ENCODE measurements at places on chromosomes 3 and 15. TPM values are rescaled to one million over a fixed set of nuclear protein-coding genes. Genes with fewer than 3 reads are reported as not detected.
A peak's percentile ranks its signal among the peaks of the same experiment; 100 is the strongest.

GRCh38 chr15:71791975-71792374 is 18.4 kb upstream of the NR2E3 start:
- no peak for DNase-seq

- no peak for DNase-seq
Observed at GRCh38 chr15:80184554-80184953, 31.8 kb downstream of the FAH start.

- no peak for DNase-seq
Observed at GRCh38 chr3:20240154-20240883, 54.3 kb upstream of the SGO1 start.

DNA sequence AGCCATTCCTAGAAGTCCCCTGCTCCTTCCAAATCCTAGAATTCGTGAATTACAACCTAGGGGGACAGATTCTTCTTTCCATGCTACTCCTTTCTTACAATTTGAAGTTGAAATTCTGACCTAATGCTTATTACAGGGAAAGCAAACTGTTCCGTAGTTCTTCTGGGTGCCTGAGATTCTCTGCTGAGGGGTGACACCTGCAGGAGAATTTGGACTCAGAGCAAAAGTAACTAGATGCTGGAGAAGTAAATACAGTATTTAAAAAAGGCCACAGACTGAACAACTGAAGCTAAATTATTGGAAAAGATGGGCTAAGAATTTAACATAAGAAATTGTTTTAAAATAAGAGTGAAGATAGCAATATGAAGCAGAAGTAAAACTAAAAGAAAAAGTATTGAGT is 37.9 kb downstream of the ACAD9 start:
- DNase-seq = no peak

The DGKG gene
- total RNA-seq = 0.04 TPM

GRCh38 chr3:120864541-120864940 is 43.5 kb upstream of the STXBP5L start:
- no peak for DNase-seq

DNA sequence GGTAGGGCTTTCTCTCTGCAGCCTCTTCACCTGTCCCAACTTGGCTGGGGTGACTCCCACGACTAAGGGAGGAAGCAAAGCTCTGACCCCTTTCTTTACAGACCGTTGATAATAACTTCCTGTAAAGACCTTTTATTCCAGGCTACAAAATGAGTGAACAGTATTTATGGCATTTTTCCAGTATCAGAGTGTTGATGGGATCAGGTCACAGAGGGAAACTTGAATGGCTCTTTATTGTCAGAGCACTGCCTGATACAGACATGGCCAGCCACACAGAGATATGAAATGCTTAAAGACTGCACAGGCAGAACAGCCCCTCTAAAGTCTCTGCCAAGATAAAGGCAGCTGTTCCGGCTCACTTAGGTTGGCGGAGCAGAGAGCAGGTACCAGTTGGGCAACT is 1033.9 kb upstream of the NR2F2 start:
- no peak for DNase-seq

GRCh38 chr15:101813803-101814534 is 2.0 kb downstream of the OR4F15 start:
- peak; percentile 70 for DNase-seq

DNA sequence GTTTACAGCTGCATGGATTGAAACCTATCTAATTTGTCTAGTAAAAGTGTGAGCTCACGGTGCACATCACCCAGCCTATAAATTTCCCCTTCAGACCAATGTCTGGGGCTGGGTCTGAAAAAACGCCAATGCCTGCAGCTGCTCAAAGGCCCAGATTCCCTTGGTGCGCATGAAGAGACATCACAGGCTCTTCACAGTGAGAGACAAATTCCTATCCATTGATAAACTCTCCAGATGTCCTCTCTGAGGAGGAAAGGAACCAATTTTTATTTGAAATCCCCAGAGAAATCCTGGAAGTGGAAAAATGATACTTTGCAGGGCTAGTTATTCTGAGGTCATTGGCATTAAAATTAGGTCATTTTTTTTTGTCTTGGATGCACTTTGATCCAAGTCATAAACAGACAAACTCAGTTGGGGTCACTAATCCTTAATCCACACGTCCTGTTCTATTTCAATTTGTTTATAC is 360.5 kb downstream of the EPHA3 start:
- DNase-seq = no peak

GRCh38 chr3:116610124-116610523 is 99.5 kb upstream of the TUSC7 start:
- no peak for DNase-seq

DNA sequence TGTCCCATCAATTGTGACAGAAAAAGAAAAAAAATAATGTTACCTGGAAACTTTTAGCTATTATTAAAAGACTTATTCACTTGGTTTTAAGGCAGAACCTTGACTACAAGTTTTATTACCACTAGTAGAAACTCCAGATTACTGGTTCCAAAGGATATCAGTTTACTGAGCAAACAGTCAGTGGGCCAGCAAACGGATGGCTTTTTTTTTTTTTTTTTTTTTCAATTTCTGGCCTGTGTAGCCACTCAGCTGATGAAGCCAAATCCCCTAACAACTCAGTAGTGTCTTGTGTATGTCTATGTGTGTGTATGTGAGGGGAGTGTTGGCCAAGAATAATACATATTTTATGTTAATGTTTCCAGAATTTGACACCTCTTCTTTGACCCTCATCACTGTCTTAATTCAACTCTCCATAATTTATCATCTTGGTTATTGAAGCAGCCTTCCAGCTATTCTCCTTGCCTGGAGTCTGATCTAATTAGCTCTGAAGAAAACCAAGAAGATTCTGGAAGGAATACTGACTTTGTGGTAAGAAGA is 724.9 kb downstream of the NSUN3 start:
- DNase-seq = no peak

DNA sequence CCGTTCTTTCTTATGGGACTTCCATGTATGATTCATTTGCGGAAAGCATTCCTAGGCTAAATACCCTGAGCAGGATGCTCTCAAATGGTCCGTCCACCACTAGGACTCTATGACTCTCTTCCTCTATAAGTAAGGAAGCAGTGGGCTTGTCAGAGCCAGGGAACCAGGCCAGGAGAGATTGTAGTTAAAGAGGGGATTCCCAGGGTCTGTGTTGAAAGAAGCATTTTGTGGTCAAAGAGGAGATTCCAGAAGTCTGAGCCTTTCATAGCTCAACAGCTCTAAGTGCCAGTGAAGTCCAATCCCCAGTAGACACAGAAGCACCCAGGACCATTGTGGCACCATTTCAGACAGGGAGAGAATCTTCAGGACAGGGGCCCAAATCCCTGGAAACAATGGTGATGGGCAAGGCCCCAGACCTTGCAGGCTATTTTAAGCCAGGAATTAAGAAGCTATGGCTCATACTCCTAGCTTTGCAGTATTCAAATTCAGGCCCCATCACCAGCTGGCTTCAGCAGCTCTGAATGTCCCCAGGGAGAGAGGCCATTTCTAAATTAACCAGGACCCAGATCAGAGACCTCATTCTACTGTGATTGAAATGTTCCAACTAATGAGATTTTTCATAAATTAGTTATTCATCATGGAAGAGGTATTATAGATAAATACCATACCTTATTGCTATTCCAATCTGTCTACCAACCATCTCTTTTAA is 81.7 kb downstream of the CD47 start:
- DNase-seq = peak; percentile 61

GRCh38 chr15:70810916-70811578 is 42.9 kb downstream of the LARP6 start:
- DNase-seq = no peak

DNA sequence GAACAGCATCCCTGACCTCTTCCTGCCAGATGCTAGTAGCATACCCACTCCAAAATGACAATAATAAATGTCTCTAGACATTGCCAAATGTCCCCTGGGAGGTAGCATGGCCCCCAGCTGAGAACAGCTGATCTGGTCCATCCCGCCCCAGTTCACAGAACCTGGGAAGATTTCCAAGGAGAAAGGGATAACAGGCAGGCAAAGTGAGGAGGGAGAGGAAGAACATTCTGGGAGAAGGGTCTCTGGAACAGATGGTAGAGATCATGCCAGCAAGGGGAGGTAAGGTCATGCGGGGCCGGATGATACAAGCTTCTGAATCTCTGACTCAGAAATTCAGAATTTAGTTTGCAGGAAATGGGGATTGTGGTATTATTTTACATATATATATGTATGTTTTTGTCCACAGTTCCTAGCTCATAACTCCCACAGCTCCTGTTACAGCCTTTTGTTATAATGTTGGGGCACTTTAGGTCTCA is 192.7 kb downstream of the SUCLG2 start:
- no peak for DNase-seq

- DNase-seq = no peak
Observed at GRCh38 chr3:132638706-132639105, 20.9 kb downstream of the ACAD11 start.

GRCh38 chr15:74768099-74768770 is 13.6 kb upstream of the CSK start:
- DNase-seq = no peak

The DISP2 gene
- 2.2 TPM for total RNA-seq

The BSN gene
- 2.7 TPM for total RNA-seq

The FRMD5 gene
- total RNA-seq = 9.9 TPM

GRCh38 chr15:79090487-79091203 is at the start of gene RASGRF1:
RASGRF1 (minus strand) TSS chr15:79090780; CDS start chr15:79090498, 282 bp downstream.
- no peak for DNase-seq

GRCh38 chr3:180802837-180803236 is 109.6 kb upstream of the FXR1 start:
- no peak for DNase-seq

The SENP5 gene
- 25.2 TPM for total RNA-seq

DNA sequence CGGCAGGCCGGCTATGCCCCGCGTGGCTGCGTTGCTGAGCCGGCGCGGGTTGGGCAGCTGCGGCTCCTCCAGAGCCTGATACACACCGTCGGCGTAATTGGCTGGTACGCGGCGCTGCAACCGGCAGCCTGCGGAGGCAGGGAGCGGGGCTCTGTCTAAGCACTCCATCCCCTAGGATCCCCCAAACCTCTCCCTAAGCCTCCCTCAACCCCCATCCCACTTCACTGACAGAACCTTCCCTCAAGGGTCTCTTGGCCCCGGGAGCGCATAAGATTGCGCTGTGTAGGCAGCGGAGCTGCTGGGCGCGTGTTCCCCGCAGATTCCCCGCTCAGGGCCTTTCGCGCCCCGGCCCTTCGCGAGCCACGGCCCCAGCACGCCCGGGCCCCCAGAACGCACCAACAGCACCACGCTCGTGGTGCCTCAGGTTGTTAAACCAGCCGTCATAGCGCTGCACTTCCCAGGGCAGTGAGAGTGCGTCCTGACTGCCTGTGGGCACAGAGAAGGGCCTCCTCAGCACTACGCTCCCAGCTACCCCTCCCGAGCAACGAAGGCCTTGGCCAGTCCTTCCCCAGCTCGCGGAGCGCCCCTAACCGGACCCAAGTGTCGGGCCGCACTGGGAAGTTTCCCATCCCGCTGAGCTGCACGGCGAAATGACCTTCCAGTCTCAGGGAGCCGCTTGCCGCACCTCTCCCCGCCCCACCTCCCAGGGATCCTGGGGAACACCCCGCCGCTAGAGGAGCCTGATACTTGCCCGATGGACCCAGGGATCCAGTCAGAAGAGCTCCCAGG is 1.2 kb downstream of the DUOX2 start:
- no peak for DNase-seq

The ARIH1 gene
- total RNA-seq = 54.9 TPM

DNA sequence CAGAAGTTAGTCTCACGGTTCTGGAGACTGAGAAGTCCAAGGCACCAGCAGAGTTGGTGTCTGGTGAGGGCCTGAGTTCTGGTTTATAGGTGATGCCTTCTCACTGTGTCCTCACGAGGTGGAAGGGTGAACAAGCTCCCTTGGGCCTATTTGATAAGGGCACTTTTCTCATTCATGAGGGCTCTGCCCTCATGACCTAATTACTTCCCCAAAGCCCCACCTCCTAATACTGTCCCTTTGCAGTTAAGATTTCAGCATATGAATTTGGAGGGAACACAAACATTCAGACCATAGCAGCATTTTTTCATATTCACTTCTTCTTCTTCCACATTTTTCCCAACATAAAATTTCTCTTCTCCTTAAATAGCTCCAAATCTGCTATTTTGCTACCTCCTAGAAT is 41.5 kb downstream of the TMEM41A start:
- no peak for DNase-seq

GRCh38 chr3:126136428-126137220 is 43.8 kb downstream of the ALDH1L1 start:
- no peak for DNase-seq

- DNase-seq = no peak
Observed at GRCh38 chr15:70672081-70672480, 91.3 kb downstream of the UACA start.

GRCh38 chr15:75030424-75030823 is 7.0 kb downstream of the PPCDC start:
- no peak for DNase-seq

The SLC22A14 gene
- 0.58 TPM for total RNA-seq

GRCh38 chr3:87351937-87352336 is 75.6 kb upstream of the POU1F1 start:
- no peak for DNase-seq

The PLSCR4 gene
- total RNA-seq = 1.7 TPM

- no peak for DNase-seq
Observed at GRCh38 chr15:41774882-41775417, 666 bp downstream of the MAPKBP1 start.

The ZNF662 gene
- total RNA-seq = 4.1 TPM

The LDHAL6B gene
- total RNA-seq = not detected

The RMDN3 gene
- 26.5 TPM for total RNA-seq

GRCh38 chr15:60407415-60407805 is 9.6 kb upstream of the ANXA2 start:
- no peak for DNase-seq

The C2CD4B gene
- 1.2 TPM for total RNA-seq

DNA sequence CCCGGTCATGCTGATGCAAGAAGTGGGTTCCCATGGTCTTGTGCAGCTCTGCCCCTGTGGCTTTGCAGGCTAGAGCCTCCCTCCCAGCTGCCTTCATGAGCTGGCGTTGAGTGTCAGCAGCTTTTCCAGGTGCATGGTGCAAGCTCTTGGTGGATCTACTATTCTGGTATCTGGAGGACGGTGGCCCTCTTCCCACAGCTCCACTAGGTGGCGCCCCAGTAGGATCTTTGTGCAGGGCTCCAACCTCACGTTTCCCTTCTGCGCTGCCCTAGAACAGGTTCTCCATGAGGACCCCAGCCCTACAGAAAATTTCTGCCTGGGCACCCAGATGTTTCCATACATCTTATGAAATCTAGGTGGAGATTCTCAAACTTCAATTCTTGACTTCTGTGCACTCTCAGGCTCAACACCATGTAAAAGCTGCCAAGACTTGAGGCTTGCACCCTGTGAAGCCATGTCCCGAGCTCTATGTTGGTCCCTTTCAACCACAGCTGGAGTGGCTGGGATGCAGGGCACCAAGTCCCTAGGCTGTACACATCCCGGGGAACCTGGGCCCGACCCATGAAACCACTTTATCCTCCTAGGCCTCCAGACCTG is 238.4 kb upstream of the MDFIC2 start:
- no peak for DNase-seq

Data from kidney epithelial cell (primary cell).